ENCODE measurements at places on chromosomes 7 and 10.
A peak's percentile ranks its signal among the peaks of the same experiment; 100 is the strongest.

DNA sequence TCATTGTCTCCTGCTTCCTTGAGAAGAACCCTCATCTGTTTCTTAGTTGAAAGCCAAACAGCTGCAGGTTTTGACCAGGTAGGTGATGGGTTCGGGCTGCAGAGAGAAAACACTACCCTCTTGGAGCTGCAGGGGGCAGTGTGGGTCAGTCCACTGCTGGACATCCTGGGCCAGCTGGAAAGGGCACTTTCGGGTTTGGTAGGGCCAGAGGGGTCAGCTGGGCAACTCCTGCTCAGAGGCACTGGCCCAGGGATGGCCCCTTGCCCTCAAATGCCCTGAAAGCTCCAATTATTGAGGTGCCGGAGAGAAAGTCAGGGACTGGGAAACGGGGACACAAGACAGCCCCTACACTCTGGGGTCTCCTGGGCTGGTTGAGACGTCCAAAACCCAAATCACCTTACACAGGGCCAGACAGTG lies 90.7 kb downstream of the MKI67 start:
- peak; percentile 73 for DNase-seq

GRCh38 chr10:88190540-88191235 lies 327.3 kb downstream of the PTEN start:
- DNase-seq: no peak

DNA sequence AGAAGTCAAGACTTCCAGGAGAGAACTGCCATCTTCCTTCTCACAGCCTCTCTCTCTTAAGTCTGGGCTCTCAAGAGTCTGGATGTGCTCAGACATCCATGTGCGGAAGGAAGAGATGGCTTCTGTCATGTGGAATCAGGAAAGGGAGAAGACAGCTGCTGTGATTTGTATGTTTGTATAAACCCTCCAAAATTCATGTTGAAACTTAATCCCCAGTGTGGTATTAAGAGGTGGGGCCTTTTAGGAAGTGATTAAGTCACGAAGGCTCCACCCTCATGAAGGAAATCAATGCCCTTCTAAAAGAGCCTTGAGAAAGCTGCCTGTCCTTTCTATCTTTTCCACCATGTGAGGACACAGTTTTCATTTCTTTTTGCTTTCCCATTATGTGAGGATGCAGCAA lies 73.9 kb upstream of the PTN start:
- no peak for DNase-seq

- DNase-seq: no peak
Measured at GRCh38 chr10:123842692-123843385, 48.8 kb downstream of the CPXM2 start.

GRCh38 chr7:15279640-15280039 lies 282.2 kb downstream of the AGMO start:
- no peak for DNase-seq

DNA sequence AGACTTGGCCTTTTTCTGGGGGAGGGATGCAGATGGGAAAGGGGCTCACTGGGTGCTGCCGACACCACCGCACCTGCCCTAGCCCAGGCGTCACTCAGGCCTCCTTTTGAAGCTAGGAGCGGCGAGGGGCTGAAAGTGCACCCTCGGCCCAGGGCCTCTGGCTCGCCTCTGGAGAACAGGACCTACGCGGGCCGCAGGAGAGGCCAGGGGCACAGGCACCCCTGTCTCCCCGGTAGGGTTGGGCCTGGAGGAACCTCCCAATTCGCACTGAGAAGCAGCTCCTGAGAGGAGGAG lies 46.5 kb upstream of the PRKAR1B start:
- no peak for DNase-seq

- no peak for DNase-seq
Measured at GRCh38 chr10:119834188-119834587, 38.5 kb downstream of the MCMBP start.

- DNase-seq: peak; percentile 70
Measured at GRCh38 chr10:34815185-34816084, at the start of gene PARD3. PARD3 (minus strand) TSS chr10:34815296; CDS start chr10:34814995, 301 bp downstream.

Measured in left colon (tissue), 2 donors.